Hematopoietic multipotent progenitor cell treated with erythropoietin and hydrocortisone succinate and interleukin-3 and kit ligand, for 15 days (in vitro differentiated cells): ENCODE measurements at places on chromosomes 3 and 15.

GRCh38 chr3:159825216-159825854 lies 163.3 kb upstream of the IL12A start:
- DNase-seq = peak; percentile 7

- no peak for DNase-seq
These were observed 370.6 kb upstream of the NAALADL2 start for GRCh38 chr3:174488527-174488926.

GRCh38 chr15:45523166-45523460 lies 558 bp upstream of the SLC30A4 start:
- no peak for DNase-seq

DNA sequence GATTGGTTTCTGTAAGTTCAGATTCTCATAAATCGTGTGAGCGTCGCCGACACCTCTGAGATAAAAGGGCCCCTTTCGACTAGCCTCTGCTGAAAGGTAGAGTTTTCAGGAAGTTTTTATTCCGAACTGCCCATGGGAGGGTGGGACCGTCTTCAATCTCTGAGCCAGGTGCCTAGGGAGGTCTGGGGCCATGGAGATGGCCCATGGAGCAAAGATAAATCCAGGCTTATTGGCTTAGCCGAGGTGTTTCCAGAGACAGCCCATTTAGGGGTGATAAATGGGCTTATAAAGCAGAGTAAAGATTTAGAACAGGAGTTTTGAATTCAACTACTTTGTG lies 442 bp downstream of the QTRT2 start:
- DNase-seq = no peak

GRCh38 chr3:10981961-10982360 lies 10.6 kb upstream of the SLC6A1 start:
- DNase-seq = no peak

DNA sequence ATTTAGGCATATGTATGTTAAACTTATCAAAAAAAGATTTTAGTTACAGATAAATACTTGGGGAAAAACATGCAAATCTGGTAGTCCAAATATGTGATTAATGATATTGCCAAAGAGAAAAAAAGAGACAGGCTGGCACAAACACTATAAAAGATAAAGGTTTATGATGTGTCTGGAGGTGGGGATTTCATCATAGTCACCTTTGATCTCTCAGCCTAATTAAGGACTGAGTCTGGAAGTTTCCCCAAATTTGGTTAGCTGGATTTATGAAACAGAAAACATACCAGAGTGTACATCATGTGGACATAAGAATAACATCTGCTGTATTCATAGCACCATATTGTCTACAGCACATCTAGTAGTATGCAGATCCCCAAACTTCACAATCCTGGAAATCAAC lies 157.0 kb downstream of the FGF12 start:
- no peak for DNase-seq

DNA sequence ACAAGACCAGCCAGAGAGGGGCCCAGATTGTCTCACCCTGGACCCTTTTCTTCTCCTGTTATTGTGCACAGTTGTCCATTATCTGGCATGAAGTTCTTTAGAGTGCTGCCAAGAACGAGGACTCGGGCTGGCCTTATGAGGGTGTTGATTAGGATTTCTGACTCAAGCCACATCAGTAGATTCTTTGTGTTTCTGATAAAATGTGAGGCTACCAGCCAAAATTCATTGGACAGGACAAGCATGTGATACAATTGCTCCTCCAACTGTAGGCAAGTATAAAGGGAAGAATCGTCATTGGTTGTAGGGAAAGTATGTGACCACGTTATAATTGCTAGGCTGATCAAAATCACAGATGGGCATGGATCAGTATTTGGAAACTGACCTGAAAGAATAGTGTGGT lies 99.2 kb upstream of the TMC3 start:
- DNase-seq = no peak

- DNase-seq = no peak
These were observed 3.6 kb downstream of the VGLL3 start for GRCh38 chr3:86987421-86987715.

DNA sequence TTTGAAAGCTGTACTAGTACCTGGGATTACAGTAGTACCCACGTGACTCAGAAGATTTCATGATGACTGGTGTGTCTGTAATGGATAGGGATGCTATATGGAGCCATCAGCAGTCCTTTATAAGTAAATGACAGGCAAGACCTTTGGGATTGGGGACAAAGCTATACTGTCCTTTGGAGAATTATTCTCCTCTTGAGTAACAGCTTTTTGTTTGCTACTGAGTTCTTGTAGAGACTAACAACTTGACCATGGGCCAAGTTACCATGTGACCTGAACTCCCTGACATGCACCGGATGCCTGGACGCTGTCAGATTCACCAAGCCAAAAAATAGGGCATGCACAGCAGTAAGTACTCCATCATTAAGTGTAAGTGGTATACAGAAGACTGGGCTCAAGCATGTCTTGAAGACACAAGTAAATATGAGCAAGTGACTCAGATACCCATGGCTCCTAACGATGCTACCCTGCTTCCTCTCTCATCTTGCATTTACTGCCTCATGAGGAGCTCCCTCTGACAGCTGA lies 12.9 kb downstream of the SEC11A start:
- DNase-seq = no peak

DNA sequence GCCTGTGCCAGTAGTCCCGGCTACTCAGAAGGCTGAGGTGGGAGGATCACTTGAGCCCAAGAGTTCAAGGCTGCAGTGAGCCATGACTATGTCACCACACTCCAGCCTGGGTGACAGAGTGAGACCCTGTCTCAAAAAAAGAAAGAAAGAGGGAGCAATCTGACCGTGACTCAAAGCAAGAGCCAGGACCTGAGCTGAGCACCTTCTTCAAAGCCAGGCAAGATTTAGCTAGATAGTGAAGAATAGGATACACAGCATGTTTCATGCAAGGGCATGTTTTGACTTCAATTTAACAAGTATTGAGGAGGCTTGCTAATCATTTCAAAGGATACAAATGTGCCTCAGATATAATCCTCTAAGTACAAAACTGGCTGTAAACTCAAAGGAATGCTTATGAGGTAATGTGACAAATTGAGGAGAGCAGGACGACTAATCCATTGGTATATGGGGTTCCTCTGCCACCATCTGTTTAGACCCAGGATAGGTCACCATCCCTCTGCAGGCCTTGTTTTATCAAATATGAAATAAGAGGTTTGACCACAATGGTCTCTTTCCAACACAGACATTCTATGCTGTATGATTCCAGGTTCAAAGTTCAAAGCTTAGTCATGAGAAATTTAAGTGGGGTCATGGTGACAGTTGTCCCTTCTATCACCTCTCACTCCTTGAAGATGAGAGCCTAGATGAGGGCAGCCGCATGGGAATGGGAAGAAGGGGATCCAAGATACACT lies 33.2 kb downstream of the RAB27A start:
- DNase-seq = no peak

GRCh38 chr15:40197434-40197833 lies 36.6 kb downstream of the BUB1B start:
- no peak for DNase-seq

DNA sequence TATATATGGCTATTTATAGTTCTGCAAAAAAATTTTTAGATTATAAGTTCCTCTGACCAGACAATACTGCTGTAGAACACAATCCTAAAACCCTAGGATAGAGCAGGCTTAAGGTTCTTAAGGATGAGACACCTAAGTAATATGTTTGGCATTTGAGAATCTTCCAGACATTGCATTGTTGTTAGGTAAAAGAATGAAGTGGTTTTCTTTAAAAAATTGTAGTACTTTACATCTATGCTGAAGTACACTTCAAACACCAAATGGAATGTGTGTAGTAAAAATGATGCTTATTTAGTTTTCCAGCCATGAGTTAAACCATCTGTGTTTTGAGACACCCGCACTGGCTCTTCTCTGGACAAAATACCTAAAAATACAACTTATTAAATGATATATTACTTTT lies 857.7 kb downstream of the OTOL1 start:
- DNase-seq = no peak

- no peak for DNase-seq
These were observed 65.4 kb upstream of the P2RY1 start for GRCh38 chr3:152769523-152769922.

DNA sequence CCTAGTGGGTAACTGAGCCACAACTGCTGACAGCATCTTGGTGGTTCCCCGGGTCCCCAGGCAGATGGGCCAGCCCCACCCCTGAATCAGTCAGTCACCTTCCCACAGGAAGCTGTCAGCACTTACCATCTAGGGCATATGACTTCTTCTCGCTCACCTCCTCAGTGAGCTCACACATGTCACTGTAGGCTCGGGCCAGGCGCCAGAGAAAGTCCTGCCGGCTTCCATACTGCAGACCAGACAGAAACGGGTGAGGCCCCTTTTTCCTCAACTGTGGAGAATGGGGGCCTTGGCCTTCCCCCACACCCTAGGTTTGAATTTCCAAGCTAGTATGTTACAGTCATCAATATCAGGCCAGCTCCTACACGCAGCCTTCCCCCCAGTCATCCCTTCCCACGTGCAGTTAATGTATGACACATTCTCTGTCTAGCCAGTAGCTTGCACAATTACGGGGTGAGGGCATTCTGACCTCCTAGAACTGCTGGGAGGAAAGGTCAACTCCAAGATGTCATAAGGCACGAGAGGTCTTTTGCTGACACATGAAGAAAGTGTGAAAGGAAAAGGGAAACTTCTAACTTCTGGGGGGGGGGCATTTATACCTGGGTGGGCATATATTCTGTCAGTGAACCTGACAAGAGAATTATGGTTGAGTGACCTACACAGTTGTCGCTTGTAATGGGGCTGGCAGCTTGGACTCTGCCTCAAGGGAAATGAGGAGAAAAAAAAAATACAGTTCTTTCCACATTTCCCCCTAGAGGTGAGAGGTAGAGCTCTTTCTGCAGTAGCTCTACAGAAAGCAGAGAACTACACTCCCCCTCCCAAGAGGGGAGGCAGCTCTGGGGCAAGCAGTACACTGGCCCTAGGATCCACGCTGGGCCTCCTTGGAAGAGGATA lies 10.9 kb downstream of the RMDN3 start:
- DNase-seq = peak; percentile 59

GRCh38 chr3:71579326-71579934 lies 4.1 kb downstream of the FOXP1 start:
- DNase-seq = no peak

- no peak for DNase-seq
These were observed 69.4 kb downstream of the TFRC start for GRCh38 chr3:196012481-196012880.

DNA sequence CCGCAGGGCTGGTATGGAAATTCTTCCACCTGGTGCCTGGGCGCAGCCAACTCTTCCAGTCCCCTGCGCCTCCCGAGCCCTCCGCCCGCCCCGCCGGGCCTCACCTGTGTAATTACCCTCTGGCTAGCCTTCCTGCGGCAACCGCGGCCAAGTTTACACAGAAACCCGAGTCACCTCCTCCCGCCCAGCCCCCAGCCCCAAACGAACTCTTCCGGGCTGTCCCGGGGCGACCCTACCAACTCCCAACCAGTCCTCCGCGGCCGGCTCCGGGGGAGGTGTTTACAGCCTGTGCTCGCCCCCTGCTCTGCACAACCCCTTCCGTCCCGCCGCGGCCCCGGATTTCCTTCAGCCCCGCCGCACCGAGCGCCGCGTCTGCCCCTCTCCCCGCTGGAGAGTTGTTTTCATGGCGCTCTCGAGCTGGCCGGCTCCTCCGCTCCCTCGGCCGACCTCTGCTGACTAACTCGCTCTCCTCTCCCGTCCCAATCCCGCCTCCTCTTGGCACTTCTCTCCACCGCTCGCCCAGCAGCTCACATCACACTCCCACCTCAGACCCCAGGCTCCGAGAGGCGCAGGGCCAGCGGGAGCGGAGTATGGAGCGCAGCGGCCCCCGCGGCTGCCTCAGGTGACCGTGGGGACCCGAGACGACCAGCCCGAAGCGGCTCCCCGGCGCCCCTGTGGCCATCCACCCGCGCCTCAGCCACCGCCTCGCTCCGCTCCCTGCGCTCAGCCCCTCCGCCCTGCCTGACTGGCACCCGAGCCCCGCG lies 538 bp downstream of the ATOSA start:
- DNase-seq = peak; percentile 56

DNA sequence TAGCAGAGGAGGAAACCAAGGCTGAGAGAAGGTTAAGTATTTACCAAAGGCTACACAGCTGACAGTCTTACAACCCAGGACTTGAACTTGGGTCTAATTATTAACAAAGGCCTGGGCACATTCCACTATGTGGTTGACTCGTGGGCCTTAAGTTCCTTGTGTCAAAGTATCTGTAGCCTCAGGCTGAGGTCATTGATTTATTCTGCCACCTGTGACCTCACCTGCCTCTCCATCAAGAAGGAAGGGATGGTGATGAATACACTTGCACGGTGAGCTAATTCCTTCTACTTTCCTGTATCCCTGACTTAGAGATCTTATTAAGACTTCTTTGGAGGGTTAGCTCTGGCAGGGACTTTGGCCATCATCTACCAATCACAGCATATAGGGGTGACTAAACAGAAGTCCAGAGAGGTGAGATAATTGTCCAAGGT lies 19.9 kb upstream of the LRRC58 start:
- DNase-seq = no peak

DNA sequence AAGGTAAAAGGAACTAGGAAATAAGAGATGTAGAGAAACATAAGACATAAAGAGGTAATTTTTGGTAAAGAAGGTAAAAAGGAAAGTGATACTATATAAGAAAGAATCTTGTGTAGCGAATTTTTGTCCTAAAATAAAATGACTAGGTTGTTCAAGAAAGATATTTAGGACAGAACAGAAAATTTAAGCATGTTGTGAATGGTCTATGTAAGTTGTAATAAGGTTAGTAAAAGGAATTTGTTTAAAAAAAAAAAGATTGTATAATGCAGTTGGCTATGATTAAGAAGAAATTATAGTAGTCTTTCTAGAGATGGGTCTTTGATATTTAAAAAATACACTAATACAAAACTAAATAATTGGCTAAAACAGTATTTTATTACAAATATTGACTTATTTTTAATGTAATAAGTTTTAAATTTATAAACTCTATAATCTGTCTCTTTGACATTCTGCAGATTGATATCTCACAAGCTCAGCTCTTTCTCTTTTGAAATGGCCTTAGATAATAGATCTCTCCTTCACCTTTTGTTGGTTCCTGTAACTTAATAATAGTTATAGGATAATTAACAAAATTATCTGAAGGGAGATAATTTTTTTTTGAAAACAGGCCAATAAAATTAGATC lies 3.7 kb upstream of the SLC41A3 start:
- DNase-seq = no peak

DNA sequence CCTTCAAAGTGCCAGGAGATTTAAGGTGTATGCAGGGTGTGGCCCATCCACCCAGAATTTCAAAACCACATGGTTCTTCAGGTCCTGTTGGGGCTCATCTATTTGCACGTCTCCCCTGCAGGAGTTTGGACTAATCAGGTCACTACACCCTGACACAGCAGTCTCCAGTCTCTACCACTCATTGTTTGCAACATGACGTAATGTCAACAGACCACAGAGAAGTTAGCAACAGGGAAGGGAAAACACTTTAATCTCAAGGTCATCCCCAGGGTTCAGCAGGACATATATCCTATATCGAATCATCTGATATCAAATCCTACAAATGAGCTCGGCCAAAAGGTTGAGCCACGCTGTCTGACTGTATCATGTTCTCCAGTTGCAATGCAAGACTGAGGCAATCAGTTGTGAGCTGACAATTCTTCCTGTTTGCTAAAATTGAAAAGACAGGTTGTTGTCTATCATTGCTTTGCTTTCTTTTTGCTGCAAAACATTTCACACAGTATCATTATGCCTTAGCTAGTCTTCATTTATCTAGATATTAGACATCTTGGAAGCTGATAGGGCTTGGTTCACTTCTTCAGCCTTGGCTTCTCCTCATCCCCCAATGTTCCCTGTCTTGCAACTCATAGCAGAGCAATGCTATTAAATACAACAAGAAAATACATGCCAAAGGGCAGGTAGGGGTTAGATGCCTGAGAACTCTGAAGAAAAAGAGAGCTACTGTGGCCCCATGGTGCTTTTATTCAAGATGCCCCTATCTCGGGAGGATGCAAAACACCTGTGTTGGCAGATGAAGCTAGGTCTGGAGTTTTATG lies 13.4 kb upstream of the LEKR1 start:
- no peak for DNase-seq
